ENCODE measurements at places on chromosomes 7 and 10.

GRCh38 chr7:18798088-18798906, 302.7 kb downstream of the HDAC9 start:
- DNase-seq: no peak

- no peak for DNase-seq
Observed at GRCh38 chr7:7989616-7990440, 21.2 kb downstream of the GLCCI1 start.

DNA sequence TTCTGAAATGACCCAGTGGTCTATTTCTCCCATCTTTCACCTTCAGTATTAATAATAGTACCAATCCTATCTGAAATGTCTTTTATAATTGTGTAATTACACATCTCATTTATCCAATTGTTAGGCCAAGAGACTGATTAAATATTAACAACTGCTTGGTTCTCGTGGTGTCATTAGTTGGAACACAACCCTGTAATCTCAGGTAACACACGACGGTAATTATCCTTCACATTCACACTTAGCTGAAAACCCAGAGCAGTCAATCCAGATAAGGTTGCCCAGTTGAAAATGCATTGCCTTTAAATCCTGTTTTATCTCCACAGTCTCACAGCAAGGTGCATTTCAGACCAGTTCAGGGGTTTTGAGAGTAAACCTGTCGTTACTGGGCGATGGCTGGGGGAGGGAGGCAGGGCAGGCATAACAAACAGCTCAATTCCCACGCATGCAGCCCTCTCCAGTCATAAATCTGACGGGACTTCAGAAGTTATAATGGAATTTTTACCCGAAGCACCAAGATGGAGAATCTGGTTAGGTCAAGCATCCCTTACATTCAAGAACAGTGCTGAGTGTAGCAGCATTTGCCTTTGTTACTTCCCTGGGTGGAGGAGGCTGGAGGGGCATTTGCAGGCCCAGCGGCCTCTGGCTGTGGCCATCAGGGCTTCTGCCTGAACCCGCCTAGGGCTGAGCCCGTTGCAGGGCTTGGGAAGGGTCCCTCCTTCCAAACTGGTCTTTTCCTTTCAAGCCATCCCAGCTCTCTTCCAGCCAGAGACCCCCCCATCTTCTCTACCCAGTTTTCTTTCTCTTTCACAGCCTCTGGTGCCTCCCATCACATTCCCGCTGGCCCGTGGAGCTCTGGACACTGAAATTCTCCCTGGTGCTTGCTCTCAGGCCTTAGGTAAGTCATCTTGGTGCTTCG, 201.0 kb upstream of the LYZL2 start:
- no peak for DNase-seq

GRCh38 chr10:88983206-88983605, 7.4 kb upstream of the FAS start:
- DNase-seq: no peak

DNA sequence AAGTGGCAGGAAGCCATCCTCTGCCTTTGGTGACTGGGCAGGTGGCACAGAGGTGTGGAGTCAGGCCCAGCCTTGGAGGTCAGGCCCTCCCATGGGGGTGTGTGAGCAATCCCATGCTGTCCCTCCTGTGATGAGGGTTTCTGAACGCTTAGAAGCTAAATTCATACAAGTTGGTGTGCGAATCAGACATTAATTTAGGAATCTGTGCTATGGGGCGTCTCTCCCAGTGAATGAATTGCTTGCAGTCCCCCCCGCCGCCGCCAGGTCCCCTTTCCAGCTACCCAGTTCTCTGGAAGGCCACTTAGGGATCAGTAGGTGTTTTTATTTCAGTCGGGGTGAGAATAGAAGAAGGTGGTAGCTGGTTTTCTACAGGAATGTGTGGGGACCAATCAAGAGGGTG, 37.5 kb downstream of the LRRC18 start:
- DNase-seq: no peak

GRCh38 chr7:148299350-148300276, 291.0 kb upstream of the C7orf33 start:
- DNase-seq: no peak

- DNase-seq: no peak
Observed at GRCh38 chr7:25132430-25132829, 7.4 kb upstream of the CYCS start.

DNA sequence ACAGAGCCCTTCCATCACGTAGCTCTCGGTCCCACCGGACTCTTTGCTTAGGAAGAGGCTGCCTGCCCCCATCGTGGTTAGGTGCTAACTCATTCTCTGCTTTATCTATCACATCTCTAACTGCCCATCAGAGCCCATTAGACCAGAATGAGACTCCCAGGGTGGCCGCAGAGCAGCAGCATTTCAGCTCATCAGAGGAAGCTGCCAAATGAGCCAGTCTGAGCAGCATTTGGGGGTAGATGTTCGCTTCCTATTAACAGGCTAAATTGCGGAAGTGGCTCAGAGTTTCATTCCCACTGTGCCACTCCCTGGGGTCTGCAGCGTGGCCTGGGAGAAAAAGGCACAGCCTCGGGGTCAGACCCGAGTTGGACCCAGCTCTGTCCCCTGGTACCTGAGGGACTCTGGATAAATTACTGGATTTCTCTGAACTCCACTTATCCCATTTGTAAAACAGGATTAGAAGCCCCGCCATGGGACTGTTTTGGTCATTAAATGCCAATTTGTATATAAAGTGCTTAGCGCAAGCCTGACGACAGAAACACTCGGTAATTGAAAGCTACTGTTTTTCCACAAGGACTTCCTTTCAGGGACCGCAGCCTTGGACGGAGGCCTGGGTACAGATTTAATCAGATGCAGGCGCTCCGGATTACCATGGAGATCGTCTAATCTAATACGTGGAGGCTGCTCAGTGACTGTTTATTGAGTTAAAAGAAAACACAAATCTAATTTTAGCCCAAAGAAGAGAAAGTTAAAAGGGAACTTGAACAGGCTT, 73.8 kb upstream of the PRLHR start:
- DNase-seq: no peak

GRCh38 chr10:13608246-13608853, 21.6 kb downstream of the PRPF18 start:
- DNase-seq: no peak

DNA sequence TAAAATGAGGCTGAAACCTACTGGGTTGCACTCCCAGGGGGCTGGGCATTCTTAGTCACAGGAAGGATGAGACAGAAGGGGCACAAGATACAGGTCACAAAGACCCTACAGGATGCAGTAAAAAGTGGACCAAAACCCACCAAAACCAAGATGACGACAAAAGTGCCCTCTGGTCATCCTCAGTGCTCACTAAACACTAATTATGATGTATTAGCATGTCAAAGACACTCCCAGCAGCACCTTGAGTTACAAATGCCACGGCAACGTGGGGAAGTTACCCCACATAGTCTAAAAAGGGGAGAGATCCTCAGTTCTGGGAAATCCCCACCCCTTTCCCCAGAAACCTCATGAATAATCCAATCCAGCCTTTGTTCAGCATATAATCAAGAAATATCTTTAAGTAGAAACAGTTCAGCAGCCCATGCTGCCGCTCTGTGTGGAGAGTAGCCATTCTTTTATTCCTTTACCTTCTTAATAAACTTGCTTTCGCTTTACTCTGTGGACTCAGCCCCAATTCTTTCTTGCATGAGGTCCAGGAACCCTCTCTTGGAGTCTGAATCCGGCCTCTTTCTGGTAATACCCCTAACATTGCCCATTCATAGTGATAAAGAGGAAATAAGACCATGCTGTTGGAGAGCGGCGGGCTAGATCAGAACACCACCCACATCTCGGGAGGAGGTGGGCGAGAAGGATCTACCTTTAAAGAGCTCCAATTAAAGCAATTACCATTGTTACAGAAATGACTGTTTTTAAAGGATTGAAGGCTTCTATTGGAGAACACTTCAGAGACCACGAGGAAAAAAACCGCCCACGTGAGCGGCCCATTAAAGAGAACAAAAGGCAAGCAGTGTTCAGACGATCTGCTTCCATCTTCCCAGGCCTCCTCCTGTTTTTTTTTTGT, 170.9 kb downstream of the USP6NL start:
- no peak for DNase-seq

- DNase-seq: no peak
Observed at GRCh38 chr10:98901441-98902110, 334.1 kb downstream of the HPSE2 start.

Measured in ELR (cell line).